Cardiac muscle cell (in vitro differentiated cells and primary cell): ENCODE measurements at places on chromosomes 7 and 10. TPM values are rescaled to one million over a fixed set of nuclear protein-coding genes. Genes with fewer than 3 reads are reported as not detected.

- H3K4me1 ChIP-seq: no peaks in the 10 kb centered on the region
- peaks cover 49% of the 10 kb centered on the region for H3K27me3 ChIP-seq
- H3K4me3 ChIP-seq: no peak overlapping the region
These were observed 6.3 kb downstream of the WNT16 start for GRCh38 chr7:121334875-121335648.

- peaks cover 8% of the 10 kb centered on the region for H3K36me3 ChIP-seq
- no peaks in the 10 kb centered on the region for H3K27me3 ChIP-seq
- H3K4me1 ChIP-seq: no peaks in the 10 kb centered on the region
- H3K27ac ChIP-seq: no peak overlapping the region
These were observed 89.9 kb downstream of the JMJD1C start for GRCh38 chr10:63375859-63376258.

GRCh38 chr7:26508917-26509316 lies 217.3 kb downstream of the SNX10 start:
- no peaks in the 10 kb centered on the region for H3K27me3 ChIP-seq
- H3K4me1 ChIP-seq: no peaks in the 10 kb centered on the region
- no peak for DNase-seq
- no peaks in the 10 kb centered on the region for H3K36me3 ChIP-seq

DNA sequence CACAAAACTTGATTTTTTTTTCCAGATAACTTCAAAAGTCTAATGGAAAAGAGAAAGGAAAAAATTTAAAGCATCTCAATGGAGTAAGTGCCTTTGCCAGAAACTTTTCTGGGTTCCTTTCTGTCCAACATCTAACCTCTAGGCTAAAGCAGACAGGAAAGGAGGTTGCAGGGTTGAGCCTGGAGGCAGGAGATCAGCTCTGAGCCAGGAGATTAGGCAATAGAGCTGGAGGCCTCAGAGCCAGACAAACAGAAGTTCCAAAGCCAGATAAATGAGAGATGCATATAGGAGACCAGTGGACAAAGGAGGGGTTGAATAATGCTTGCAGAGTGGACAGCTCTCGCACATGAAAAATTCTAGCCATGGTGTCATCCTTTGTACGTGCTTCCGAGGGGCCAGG lies 42.9 kb downstream of the CHN2 start:
- no peak for DNase-seq
- no peaks in the 10 kb centered on the region for H3K36me3 ChIP-seq

GRCh38 chr7:94740509-94740908 lies 84.6 kb upstream of the SGCE start:
- no peaks in the 10 kb centered on the region for H3K4me1 ChIP-seq
- H3K36me3 ChIP-seq: no peaks in the 10 kb centered on the region
- H3K27me3 ChIP-seq: no peaks in the 10 kb centered on the region

The SLC26A5 gene
- 0.11 and 0.15 TPM in 2 replicates for total RNA-seq

GRCh38 chr7:44101966-44102845 lies 1.9 kb upstream of the AEBP1 start:
- peak; percentile 43 for DNase-seq
- no peak overlapping the region for H3K27ac ChIP-seq
- H3K4me3 ChIP-seq: no peak overlapping the region
- H3K36me3 ChIP-seq: no peaks in the 10 kb centered on the region
- no peaks in the 10 kb centered on the region for H3K27me3 ChIP-seq
- no peaks in the 10 kb centered on the region for H3K4me1 ChIP-seq

The SLC16A12 gene
- 7.0 and 8.1 TPM in 2 replicates for total RNA-seq

DNA sequence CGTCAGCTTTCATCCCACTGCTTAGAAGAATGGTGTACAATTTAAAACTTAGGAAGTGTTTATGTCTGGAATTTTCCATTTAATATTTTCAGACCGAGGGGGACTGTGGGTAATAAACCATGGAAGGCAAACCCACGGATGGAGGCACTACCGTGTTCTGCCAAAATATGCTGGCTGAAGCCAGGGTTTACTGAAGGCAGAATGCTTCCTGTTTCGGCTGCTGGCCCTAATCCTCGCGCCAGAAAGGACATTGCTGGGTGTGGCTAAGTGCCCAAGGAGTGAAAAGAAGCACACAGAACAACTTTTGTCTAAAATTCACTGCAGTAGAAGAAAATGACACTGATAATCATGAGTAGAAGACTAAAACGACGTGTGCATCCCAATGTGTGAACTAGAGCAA lies 32.3 kb downstream of the PITRM1 start:
- peaks cover 83% of the 10 kb centered on the region for H3K36me3 ChIP-seq
- H3K4me3 ChIP-seq: no peak overlapping the region
- no peak for DNase-seq
- no peaks in the 10 kb centered on the region for H3K27me3 ChIP-seq

The FAM180A gene
- total RNA-seq: not detected in 2 replicates

The RAB11FIP2 gene
- total RNA-seq: 8.2 and 18.4 TPM in 2 replicates

- H3K4me3 ChIP-seq: no peak overlapping the region
- peaks cover 3% of the 10 kb centered on the region for H3K27me3 ChIP-seq
- H3K4me1 ChIP-seq: no peaks in the 10 kb centered on the region
- no peak overlapping the region for H3K27ac ChIP-seq
These were observed 22.0 kb downstream of the TMEM176B start for GRCh38 chr7:150778014-150778737.

DNA sequence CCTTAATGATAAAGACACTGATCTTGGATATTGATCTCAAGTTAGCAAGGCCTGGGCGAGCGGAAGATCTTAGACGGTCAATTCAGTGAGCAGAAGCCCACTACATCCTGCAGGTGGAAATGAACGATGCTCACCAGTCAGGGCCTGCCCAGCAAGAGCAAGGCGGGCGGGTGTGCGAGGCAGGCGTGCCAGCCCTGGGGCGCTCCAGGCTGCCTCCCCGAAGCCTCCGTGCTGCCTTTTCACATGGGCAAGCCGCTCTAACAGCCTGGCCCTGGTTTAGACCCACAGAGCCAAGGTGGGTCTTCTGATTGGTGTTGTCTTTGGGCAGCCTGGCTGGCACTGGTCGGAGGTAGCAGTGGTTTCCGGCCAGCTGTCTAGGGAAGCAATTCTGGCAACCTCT lies 475.1 kb upstream of the FOXK1 start:
- no peak overlapping the region for H3K4me3 ChIP-seq
- no peak overlapping the region for H3K27ac ChIP-seq
- no peaks in the 10 kb centered on the region for H3K4me1 ChIP-seq
- DNase-seq: no peak

DNA sequence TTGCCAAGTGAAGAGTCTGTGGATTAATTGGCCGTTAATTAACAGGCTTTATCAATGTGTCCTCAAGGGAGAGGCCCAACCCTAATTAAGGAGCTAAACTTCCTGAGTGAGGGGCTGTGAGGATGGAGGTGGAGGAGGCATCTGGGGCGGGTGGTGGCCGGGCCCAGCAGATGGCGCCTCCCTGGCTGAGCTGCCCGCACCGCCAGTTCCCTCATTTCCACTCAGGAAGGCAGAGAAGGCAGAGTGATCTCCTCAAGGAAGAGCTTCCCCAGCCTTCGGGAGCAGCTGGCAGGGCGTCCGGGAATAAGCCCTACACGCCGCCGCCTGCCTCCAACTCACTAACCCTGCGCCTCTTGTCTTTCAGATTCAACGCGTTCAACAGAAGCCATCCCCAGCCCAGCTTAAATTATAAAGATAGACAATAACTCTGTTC lies 112.2 kb downstream of the CYTH3 start:
- H3K27ac ChIP-seq: peak overlapping the region; percentile 69
- H3K36me3 ChIP-seq: peaks cover 53% of the 10 kb centered on the region
- no peaks in the 10 kb centered on the region for H3K27me3 ChIP-seq
- peaks cover 13% of the 10 kb centered on the region for H3K4me1 ChIP-seq
- DNase-seq: peak; percentile 88
- no peak overlapping the region for H3K4me3 ChIP-seq

- H3K4me3 ChIP-seq: no peak overlapping the region
- no peaks in the 10 kb centered on the region for H3K4me1 ChIP-seq
- H3K27ac ChIP-seq: no peak overlapping the region
These were observed 285.8 kb upstream of the CACNA2D1 start for GRCh38 chr7:82729172-82730030.

- peak; percentile 70 for DNase-seq
- H3K27me3 ChIP-seq: no peaks in the 10 kb centered on the region
- no peak overlapping the region for H3K4me3 ChIP-seq
These were observed 26.1 kb upstream of the CCNJ start for GRCh38 chr10:96017191-96017687.

DNA sequence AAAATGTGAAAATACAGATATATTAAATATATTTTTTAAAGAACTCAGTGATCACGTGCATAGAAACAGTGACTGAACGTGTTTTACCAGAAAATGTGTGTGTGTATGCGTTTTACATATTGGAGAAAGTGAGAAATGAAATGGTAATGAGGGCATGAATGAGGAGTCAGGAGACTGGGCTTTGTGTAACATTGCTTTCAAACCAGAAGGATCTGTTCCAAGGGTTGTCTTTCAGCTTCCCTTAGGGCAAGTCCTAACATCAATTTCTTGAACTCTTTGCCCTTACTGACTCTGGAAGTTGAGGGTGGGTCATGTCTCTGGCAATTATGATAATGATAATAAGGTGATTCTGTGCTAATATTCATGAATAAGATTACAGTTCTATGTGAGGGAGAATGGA lies 557.3 kb downstream of the PHTF2 start:
- H3K36me3 ChIP-seq: no peaks in the 10 kb centered on the region
- peaks cover under 1% of the 10 kb centered on the region for H3K4me1 ChIP-seq
- H3K27me3 ChIP-seq: no peaks in the 10 kb centered on the region
- H3K4me3 ChIP-seq: no peak overlapping the region
- DNase-seq: no peak

DNA sequence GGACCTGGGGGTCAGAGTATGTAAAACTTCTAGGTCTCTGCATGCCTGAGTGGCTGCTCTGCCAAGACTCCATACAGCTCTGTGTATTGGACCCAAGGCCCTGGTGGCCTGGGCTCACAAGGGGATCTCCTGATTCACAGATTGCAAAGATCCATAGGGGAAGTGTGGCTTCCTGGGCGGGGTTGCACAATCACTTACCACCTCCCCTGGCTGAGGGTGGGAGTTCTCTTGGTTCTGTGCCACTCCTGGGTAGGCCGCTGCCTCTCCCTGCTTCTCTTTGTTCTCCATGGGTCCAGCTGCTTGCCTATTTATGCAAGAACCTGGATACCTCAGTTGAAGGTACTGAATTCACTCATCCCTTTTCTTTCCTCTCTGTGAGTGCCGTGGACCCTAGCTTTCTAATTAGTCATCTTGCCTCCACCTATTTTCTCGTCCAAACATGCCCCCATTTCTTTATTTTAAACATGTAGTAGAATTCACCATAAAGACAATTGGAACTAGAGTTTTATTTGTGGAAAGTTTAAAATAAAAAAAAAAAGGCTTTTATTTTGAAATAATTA lies 18.5 kb upstream of the AGR3 start:
- no peaks in the 10 kb centered on the region for H3K4me1 ChIP-seq
- H3K27ac ChIP-seq: no peak overlapping the region
- H3K4me3 ChIP-seq: no peak overlapping the region
- no peak for DNase-seq

DNA sequence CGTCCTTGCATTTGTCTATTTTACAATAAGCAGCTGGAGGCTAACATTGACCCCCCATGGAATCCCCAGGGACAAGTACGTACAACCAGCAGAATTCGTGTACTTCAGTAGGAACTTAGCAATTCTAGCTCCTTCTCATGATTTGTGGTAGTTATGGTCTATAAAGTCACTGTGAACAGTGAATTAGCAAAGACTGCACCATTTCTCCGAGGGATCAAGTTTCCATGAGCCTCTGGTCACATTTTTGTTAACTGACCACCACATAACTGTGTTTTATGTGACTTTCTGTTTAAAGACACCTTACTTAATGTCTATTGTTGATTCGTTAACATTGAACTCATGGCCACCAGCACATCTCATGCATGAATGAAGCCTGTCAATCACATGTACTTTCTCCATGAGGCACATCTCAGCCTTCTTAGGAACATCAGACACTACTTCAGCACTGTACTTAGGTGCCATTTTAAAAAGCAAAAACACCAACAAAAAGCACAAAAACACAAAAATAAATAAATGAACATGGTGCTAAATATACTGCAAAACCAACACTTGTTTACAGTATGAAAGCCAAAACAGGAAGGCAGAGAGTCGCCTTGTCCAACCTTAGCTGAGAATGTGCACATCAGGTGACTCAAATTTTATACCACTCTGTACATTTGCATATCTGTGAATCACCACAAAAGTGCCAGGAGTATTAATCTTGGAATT lies 9.0 kb upstream of the UCN3 start:
- H3K4me3 ChIP-seq: no peak overlapping the region
- DNase-seq: no peak
- H3K4me1 ChIP-seq: no peaks in the 10 kb centered on the region
- no peaks in the 10 kb centered on the region for H3K27me3 ChIP-seq
- H3K27ac ChIP-seq: no peak overlapping the region
- H3K36me3 ChIP-seq: no peaks in the 10 kb centered on the region

GRCh38 chr7:45881759-45882464 lies 6.4 kb upstream of the IGFBP1 start:
- H3K4me3 ChIP-seq: no peak overlapping the region
- no peaks in the 10 kb centered on the region for H3K36me3 ChIP-seq
- DNase-seq: peak; percentile 93

GRCh38 chr7:12094365-12094921 lies 116.7 kb upstream of the TMEM106B start:
- H3K27ac ChIP-seq: no peak overlapping the region
- no peaks in the 10 kb centered on the region for H3K27me3 ChIP-seq
- no peaks in the 10 kb centered on the region for H3K4me1 ChIP-seq
- DNase-seq: peak; percentile 5
- no peaks in the 10 kb centered on the region for H3K36me3 ChIP-seq
- H3K4me3 ChIP-seq: no peak overlapping the region

The CXCL12 gene
- total RNA-seq: 26.3 and 68.9 TPM in 2 replicates

The GPR15LG gene
- not detected in 2 replicates for total RNA-seq

The MARVELD1 gene
- total RNA-seq: 35.2 and 38.3 TPM in 2 replicates

DNA sequence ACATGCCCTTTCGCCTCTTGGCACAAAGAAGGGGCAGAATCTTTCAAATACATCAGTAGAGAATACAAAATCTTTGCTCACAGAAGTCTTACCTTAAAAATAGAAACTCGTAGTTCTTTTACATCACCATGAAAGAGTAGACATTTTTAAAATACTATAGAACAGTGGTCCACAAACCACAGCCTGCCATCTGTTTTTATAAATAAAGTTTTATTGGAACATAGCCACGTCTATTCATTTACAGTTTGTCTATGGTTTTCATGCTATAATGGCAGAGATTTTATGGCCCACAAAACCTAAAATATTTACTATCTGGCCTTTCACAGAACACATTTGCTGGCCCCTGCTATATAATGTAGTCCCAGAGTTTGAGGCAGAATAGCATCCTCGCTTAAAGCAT lies 46.1 kb upstream of the CABCOCO1 start:
- H3K27me3 ChIP-seq: no peaks in the 10 kb centered on the region
- no peak for DNase-seq
- no peaks in the 10 kb centered on the region for H3K36me3 ChIP-seq
- H3K4me1 ChIP-seq: peaks cover 28% of the 10 kb centered on the region

GRCh38 chr7:108018668-108019067 lies 15.7 kb upstream of the LAMB1 start:
- H3K27ac ChIP-seq: no peak overlapping the region
- DNase-seq: no peak
- peaks cover 18% of the 10 kb centered on the region for H3K4me1 ChIP-seq
- H3K36me3 ChIP-seq: no peaks in the 10 kb centered on the region
- no peak overlapping the region for H3K4me3 ChIP-seq

The NODAL gene
- 0.15 and 0.25 TPM in 2 replicates for total RNA-seq

The LEP gene
- not detected in 2 replicates for total RNA-seq

The OR9A2 gene
- 0.60 TPM in 1 of 2 replicates, not detected in the other for total RNA-seq
